Activated naive CD8-positive, alpha-beta T cell treated with anti-CD3 and anti-CD28 coated beads for 36 hours (primary cell): ENCODE measurements at places on chromosomes 2 and 18.
A peak's percentile ranks its signal among the peaks of the same experiment; 100 is the strongest.

DNA sequence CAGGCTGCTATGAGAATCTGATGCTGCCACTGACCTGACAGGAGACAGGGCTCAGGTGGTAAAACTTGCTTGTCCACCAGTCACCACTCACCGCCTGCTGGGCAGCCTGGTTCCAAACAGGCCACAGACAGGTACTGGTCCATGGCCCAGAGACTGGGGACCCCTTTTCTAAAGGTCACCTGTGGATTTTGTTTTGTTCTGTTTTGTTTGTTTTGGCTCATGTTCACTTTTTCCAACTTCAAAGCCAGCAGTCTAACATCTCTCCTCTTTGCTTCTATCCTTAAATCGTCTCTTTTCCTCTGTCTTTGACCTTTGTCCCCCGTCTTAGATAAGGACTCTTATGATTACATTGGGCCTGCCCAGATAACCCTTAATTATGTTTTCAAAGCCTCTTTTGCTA is 3.3 kb upstream of the CERKL start:
- H3K4me1 ChIP-seq, result peaks cover 8% of the 10 kb centered on the region
- H3K27me3 ChIP-seq, result peaks cover 40% of the 10 kb centered on the region
- no peaks in the 10 kb centered on the region for H3K36me3 ChIP-seq
- H3K4me3 ChIP-seq, result no peak overlapping the region
- DNase-seq, result no peak
- no peak overlapping the region for H3K27ac ChIP-seq

DNA sequence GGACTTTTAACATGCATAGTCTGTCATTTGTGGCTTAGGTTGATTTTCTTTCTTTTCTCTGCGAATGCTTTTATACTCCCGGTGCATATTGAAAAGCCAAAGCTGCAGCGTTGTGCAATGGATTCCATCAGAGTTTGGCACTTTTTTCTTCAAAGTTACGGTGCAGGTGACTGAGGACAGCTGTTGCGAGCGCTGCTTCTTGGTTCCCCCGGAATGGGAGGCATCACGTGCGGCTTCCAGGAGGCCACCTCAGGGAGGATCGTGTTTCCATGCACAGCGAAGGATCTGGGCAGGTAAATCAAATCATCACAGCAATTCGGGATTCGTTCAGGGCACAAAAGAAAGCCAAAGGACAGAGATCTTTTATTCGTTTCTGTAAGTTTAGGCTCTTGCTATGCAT is 109.6 kb upstream of the ALKAL2 start:
- no peaks in the 10 kb centered on the region for H3K36me3 ChIP-seq
- peaks cover 3% of the 10 kb centered on the region for H3K27me3 ChIP-seq
- H3K27ac ChIP-seq, result no peak overlapping the region
- H3K4me3 ChIP-seq, result no peak overlapping the region
- peaks cover 11% of the 10 kb centered on the region for H3K4me1 ChIP-seq

GRCh38 chr18:61448316-61448715 is 115.1 kb downstream of the CDH20 start:
- peaks cover 9% of the 10 kb centered on the region for H3K27me3 ChIP-seq
- H3K4me1 ChIP-seq, result no peaks in the 10 kb centered on the region
- no peaks in the 10 kb centered on the region for H3K36me3 ChIP-seq
- DNase-seq, result no peak
- no peak overlapping the region for H3K27ac ChIP-seq

DNA sequence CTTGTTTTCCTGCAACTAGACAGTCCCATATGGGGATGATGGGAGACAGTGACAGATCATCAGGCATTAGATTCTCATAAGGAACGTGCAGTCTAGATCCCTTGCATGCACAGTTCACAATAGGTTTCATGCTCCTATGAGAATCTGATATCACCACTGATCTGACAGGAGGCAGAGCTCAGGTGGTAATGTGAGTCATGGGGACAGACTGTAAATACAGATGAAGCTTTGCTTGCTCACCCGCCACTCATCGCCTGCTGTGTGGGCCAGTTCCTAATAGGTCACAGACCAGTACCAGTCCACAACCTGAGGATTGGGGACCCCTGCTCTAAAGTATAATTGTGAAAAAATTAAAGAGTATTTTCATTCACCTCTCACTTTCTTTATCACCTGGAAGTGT is 23.6 kb upstream of the RAB1A start:
- no peak for DNase-seq
- H3K27me3 ChIP-seq, result no peaks in the 10 kb centered on the region
- no peak overlapping the region for H3K4me3 ChIP-seq
- no peaks in the 10 kb centered on the region for H3K36me3 ChIP-seq
- H3K4me1 ChIP-seq, result no peaks in the 10 kb centered on the region

GRCh38 chr2:238645716-238646115 is 202.2 kb upstream of the TWIST2 start:
- H3K27me3 ChIP-seq, result no peaks in the 10 kb centered on the region
- no peak for DNase-seq
- no peaks in the 10 kb centered on the region for H3K36me3 ChIP-seq
- H3K4me1 ChIP-seq, result peaks cover 7% of the 10 kb centered on the region
- no peak overlapping the region for H3K4me3 ChIP-seq
- no peak overlapping the region for H3K27ac ChIP-seq

GRCh38 chr2:24871852-24872333 is 48.1 kb downstream of the ADCY3 start:
- no peak overlapping the region for H3K27ac ChIP-seq
- no peaks in the 10 kb centered on the region for H3K27me3 ChIP-seq
- no peak for DNase-seq
- H3K36me3 ChIP-seq, result peaks cover 7% of the 10 kb centered on the region

DNA sequence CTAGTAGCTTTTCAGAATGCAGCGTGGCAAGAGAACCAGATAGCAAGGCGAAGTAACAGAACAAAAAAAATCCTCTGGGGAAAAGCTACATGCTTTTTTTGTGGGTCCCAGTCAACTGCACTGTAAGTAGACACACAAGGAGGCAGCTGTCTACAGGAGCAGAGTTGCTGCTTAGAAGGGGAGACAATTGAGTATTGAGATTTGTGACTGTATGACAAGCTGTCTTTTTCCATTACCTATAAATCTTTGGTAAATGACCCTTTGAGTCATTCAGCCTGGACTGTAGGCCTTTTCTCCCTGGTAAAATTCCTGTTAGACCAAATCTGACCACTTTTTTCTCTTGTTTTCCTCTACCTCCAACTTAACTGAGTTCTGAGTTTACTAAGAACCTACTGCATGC is 144.1 kb upstream of the FOSL2 start:
- H3K36me3 ChIP-seq, result peaks cover 5% of the 10 kb centered on the region
- no peak overlapping the region for H3K27ac ChIP-seq
- peaks cover 19% of the 10 kb centered on the region for H3K4me1 ChIP-seq
- no peak for DNase-seq
- no peaks in the 10 kb centered on the region for H3K27me3 ChIP-seq

- DNase-seq, result no peak
- no peaks in the 10 kb centered on the region for H3K36me3 ChIP-seq
- H3K27ac ChIP-seq, result no peak overlapping the region
- no peaks in the 10 kb centered on the region for H3K4me1 ChIP-seq
- H3K4me3 ChIP-seq, result no peak overlapping the region
Measured at GRCh38 chr18:52907543-52908308, 567.7 kb downstream of the DCC start.

- no peaks in the 10 kb centered on the region for H3K36me3 ChIP-seq
- H3K4me1 ChIP-seq, result peaks cover 2% of the 10 kb centered on the region
- peaks cover under 1% of the 10 kb centered on the region for H3K27me3 ChIP-seq
- no peak for DNase-seq
Measured at GRCh38 chr2:224669449-224669848, 46.7 kb downstream of the CCDC195 start.

GRCh38 chr2:46552079-46552478 is 72.7 kb downstream of the TMEM247 start:
- peaks cover 41% of the 10 kb centered on the region for H3K4me1 ChIP-seq
- peaks cover 12% of the 10 kb centered on the region for H3K36me3 ChIP-seq
- DNase-seq, result no peak
- no peaks in the 10 kb centered on the region for H3K27me3 ChIP-seq
- H3K27ac ChIP-seq, result no peak overlapping the region

- no peak overlapping the region for H3K27ac ChIP-seq
- H3K27me3 ChIP-seq, result no peaks in the 10 kb centered on the region
- H3K4me1 ChIP-seq, result no peaks in the 10 kb centered on the region
- H3K4me3 ChIP-seq, result no peak overlapping the region
- no peak for DNase-seq
Measured at GRCh38 chr2:237324405-237324831, 89.5 kb downstream of the COL6A3 start.

- H3K27ac ChIP-seq, result no peak overlapping the region
- peaks cover 3% of the 10 kb centered on the region for H3K27me3 ChIP-seq
- H3K4me3 ChIP-seq, result no peak overlapping the region
- no peak for DNase-seq
- no peaks in the 10 kb centered on the region for H3K4me1 ChIP-seq
Measured at GRCh38 chr2:200609028-200609614, 23.3 kb downstream of the AOX1 start.

DNA sequence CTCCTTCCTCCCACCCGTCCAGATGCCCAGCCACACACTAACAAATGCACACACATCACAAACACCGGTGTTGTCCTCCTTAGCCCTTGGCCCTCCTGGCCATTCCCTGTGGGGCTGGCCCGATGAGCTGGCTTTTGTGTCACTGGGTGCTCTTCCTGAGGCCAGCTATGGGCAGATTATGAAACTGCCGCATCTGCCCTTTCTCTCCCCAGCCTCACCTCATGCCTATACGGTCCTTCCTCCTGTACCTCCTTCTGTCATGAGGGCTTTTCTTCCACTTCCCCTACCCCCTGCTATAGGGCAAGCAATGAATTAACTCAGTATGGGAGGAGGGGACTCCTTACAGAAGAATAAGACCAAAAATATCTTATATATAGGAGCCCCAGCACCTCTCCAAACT is 10.3 kb upstream of the INO80C start:
- no peak for DNase-seq
- no peaks in the 10 kb centered on the region for H3K27me3 ChIP-seq
- H3K4me3 ChIP-seq, result no peak overlapping the region
- no peak overlapping the region for H3K27ac ChIP-seq

DNA sequence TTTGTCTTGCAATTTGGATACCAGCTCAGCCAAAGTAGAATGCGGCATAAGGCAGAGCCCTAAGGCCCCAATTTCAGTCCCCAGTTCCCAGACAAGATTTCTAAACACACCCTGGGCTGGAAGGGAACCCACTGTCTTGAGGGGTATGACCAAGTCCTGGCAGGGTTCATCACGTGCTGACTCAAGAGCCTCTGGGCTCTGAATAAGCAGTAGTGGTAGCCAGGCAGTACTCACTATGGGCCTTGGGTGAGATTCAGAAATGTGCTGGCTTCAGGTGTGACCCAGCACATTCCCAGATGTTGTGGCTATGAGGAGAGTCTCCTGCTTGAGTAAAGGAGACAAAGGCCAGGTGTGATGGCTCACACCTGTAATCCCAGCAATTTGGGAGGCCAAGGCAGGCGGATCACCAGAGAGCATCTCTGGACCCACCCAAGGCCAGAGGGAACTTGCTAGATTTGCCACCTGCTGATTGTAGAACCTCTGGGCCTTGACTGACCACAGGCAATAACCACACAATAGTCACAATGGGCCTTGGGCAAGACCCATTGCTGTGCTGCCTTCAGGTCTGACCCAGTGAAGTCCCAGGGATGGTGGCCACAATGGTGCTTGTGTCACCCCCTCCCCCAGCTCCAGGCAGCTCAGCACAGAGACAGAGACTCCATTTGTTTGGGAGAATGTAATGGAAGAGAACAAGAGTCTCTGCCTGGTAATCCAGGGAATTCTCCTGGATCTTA is 74.9 kb downstream of the ATL2 start:
- H3K36me3 ChIP-seq, result peaks cover 42% of the 10 kb centered on the region
- peak overlapping the region; percentile 2 for H3K27ac ChIP-seq

- no peak overlapping the region for H3K4me3 ChIP-seq
- no peaks in the 10 kb centered on the region for H3K4me1 ChIP-seq
- no peak overlapping the region for H3K27ac ChIP-seq
- no peaks in the 10 kb centered on the region for H3K27me3 ChIP-seq
- no peak for DNase-seq
Measured at GRCh38 chr18:53018791-53019190, 678.8 kb downstream of the DCC start.

- no peaks in the 10 kb centered on the region for H3K36me3 ChIP-seq
- DNase-seq, result no peak
- H3K4me3 ChIP-seq, result no peak overlapping the region
- no peaks in the 10 kb centered on the region for H3K4me1 ChIP-seq
- H3K27ac ChIP-seq, result no peak overlapping the region
Measured at GRCh38 chr2:4412637-4413187, 709.3 kb downstream of the DCDC2C start.

- H3K4me1 ChIP-seq, result no peaks in the 10 kb centered on the region
- DNase-seq, result no peak
- H3K27me3 ChIP-seq, result peaks cover 16% of the 10 kb centered on the region
- no peak overlapping the region for H3K27ac ChIP-seq
- H3K4me3 ChIP-seq, result no peak overlapping the region
Measured at GRCh38 chr18:48365965-48366364, 43.2 kb downstream of the ZBTB7C start.

DNA sequence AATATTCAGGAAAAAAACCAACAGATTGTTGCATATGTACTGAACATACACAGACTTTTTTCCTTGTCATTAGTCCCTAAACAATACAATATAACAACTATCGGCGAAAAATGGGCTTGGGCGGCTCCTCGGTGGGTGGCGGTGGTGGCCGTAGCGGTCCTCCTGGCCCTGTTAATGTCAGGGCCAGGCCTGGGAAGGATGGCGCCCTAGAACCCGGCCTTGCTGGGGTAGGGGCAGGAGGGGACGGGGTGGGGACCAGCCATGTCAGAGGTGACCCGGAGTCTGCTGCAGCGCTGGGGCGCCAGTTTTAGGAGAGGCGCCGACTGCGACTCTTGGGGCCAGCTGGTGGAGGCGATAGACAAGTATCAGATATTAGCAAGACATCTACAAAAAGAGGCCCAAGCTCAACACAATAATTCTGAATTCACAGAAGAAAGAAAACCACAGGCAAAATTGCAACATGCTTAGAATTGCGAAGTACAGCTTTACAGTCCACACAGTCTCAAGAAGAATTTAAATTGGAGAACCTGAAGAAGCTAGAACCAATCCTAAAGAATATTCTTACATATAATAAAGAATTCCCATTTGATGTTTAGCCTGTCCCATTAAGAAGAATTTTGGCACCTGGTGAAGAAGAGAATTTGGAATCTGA is 36.5 kb downstream of the ROCK2 start:
- DNase-seq, result no peak
- H3K4me1 ChIP-seq, result peaks cover 18% of the 10 kb centered on the region
- no peaks in the 10 kb centered on the region for H3K36me3 ChIP-seq
- H3K4me3 ChIP-seq, result no peak overlapping the region
- H3K27ac ChIP-seq, result no peak overlapping the region

DNA sequence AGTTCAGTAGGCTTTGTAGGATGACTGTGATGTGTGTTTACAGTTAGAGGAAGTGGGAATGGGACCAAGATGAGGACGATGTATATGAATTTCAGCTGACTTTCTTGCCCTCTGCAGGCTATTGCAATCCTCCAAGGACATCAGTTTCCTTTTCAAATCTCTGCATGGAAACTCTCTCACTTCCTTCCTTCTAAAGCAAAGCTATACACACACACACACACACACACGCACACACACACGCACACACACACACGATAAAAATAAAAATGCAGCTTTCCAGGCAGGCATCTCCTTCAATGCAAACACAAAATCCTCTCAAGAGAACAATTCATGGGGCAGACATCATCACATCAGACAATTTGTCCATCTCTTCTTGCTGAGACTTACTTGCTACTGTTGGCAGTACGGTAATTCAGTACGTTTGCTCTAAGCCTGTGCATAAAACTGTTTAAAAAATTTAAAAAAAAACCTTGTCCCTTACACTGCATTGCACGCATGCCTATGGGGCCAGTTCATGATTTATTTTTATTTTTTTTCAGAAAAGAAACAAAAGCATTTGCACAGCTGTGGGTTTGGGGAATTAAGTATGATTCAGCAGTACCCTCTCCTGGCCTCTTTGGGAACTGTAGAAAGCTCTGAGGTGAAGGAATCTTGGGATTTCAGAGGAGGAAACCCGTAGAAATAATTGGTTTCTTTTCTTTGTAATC is 27.1 kb upstream of the ICOS start:
- no peak overlapping the region for H3K27ac ChIP-seq
- H3K4me1 ChIP-seq, result peaks cover 23% of the 10 kb centered on the region
- no peaks in the 10 kb centered on the region for H3K36me3 ChIP-seq
- no peak overlapping the region for H3K4me3 ChIP-seq
- peaks cover 5% of the 10 kb centered on the region for H3K27me3 ChIP-seq
